ENCODE measurements at places on chromosomes 5 and 9.

- no peak for DNase-seq
These were observed 10.1 kb downstream of the BRD9 start for GRCh38 chr5:882253-883183.

- DNase-seq, result no peak
These were observed 3.2 kb downstream of the RBM18 start for GRCh38 chr9:122261469-122261881.

GRCh38 chr5:33850100-33850594 is 41.6 kb downstream of the ADAMTS12 start:
- DNase-seq, result no peak

GRCh38 chr9:36609306-36609705 is 36.6 kb downstream of the MELK start:
- no peak for DNase-seq

DNA sequence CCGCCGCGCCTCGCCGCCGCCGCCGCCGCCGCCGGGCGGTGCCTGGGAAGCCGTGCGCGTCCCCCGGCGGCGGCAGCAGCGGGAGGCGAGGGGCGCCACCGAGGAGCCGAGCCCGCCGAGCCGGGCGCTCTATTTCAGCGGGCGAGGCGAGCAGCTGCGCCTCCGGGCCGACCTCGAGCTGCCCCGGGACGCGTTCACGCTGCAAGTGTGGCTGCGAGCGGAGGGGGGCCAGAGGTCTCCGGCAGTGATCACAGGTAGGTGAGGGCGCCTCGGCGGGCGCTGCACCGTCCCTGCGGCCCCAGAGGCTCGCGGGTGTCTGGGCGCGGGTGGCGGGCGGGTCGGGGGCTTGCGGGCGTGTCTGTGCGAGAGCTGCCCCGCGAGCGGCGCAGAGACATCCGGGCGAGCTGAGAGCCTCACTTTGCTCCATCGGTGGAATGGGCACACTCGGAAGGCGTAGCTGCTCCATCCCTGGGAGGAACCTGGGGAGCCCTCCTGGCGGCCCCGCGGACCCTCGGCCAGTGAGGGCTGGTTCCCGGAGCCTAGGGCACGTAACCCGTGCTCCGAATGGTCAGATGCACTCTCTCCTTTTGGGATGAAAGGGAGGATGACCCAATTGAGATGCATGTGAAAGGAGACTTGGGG is 864 bp downstream of the PAPPA start:
- DNase-seq, result no peak

DNA sequence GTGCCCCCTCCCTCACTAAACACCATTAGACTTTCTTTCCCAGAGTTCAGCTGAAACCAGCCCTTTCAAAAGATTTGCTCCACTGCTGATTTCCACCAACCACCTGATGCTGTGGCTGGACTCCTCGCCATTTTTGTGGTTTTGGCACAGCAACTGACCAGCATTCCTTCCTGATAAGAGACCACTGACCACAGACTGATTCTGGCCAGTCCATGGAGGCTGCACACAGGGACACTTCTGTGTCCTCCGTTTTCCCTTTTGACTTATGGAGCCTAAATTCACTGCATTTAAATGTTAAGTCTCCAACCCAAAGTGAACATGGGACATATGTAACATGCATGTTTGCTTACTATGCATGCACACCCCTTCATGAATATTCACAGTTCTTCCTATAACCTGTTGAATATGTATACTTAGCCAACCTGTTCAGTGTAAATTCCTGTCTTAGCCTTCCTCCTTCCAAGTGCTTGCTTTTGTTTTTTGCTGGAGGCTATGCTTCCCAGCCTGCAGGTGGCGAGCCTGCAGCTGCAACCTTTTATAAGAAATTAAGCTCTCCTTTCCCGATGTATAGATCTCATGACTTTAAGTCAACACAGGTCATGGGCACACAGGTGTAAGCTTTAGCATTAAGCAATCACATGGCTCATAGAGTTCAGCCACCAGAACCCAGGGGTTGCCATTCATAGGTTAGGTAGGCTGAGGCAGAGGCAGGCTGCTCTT is 78.7 kb downstream of the ACTL7B start:
- no peak for DNase-seq

DNA sequence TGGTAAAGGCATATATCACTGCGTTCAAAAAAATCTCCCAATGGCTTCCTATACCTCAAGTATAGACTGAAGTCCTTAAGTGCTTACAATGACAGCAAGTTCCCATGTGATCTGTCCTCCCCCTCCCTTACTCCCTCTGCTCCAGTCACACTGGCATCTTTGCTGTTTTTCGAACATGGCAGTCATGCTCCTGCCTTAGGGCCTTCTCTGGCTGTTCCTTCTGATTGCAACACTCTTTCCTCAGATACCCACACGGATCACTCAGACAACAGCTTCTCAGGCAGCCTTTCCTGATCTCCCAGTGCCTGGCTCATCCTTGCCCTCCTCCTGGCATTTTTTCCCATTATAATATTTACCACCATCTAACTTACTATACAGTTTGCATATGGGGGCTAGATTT is 232.8 kb downstream of the ARHGEF28 start:
- DNase-seq, result no peak

GRCh38 chr9:114221706-114222465 is 66.5 kb downstream of the COL27A1 start:
- no peak for DNase-seq

- DNase-seq, result no peak
These were observed 35.0 kb upstream of the FOXB2 start for GRCh38 chr9:76984486-76984885.

All from bone marrow (tissue), 2 donors.